ENCODE measurements at places on chromosomes 7 and 10. TPM values are rescaled to one million over a fixed set of nuclear protein-coding genes. Genes with fewer than 3 reads are reported as not detected.

GPER1 gene
- total RNA-seq = 0.69 TPM

HOXA7 gene
- 5.1 TPM for total RNA-seq

SLC18A2 gene
- 0.06 TPM for total RNA-seq

PGAM1 gene
- total RNA-seq = 610 TPM

FZD1 gene
- 2.5 TPM for total RNA-seq

LRRC17 gene
- not detected for total RNA-seq

UPK3B gene
- total RNA-seq = 17.4 TPM

PTF1A gene
- not detected for total RNA-seq

RBP4 gene
- 9.3 TPM for total RNA-seq

TCF7L2 gene
- total RNA-seq = 20.6 TPM

NANOS1 gene
- 2.2 TPM for total RNA-seq

ABCB1 gene
- total RNA-seq = not detected

NXPH1 gene
- total RNA-seq = not detected

SFTPA2 gene
- total RNA-seq = not detected

MYOF gene
- 219 TPM for total RNA-seq

TMEM273 gene
- not detected for total RNA-seq

RBAK gene
- 5.8 TPM for total RNA-seq

ERV3-1 gene
- 3.5 TPM for total RNA-seq

CNNM2 gene
- total RNA-seq = 5.0 TPM

WDR86 gene
- 0.17 TPM for total RNA-seq

APBB1IP gene
- total RNA-seq = 11.1 TPM

AKR1D1 gene
- total RNA-seq = not detected
